ENCODE measurements at places on chromosomes 2 and 18.
A peak's percentile ranks its signal among the peaks of the same experiment; 100 is the strongest.

DNA sequence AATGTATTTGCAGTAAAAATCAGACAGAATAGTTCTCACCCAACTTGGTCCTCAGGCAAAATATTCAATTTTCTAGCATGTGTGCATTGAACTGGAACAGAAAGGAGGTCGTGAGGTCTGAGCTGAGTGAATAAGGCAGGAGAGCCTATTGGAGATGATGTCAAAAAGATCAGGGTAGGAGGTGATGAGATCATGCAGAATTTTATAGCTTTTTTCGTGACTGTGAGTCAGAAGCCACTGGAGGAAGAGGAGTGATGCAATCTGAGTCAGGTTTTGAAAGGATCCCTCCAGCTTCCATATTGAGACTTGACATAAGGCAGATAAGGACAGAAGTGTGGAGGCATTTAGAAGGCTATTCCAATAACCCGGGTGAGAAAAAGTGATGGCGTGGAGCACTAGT, 299.5 kb upstream of the SOX11 start:
- no peak for DNase-seq

DNA sequence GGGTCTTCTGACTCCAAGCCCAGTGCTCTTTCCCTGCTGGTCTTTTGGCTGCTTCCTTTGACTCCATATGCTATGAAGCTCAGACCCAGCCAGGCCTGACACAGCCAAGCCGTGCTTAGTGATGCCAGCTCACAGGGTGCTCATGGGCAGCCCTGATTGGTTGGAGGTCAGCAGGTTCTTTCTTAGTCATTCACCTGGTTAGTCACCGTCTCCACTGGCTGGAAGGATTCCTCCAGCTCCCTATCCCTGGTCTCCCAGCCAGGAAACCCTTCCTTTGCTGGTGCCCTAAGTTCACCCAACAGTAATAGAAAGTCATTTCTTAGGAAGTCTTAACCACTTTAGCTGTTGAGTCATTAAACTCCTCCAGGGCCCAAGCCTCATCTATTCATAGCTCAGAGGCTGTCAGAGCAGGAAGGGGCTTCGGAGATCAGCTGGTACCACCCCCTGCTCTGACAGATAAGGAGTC, 3.9 kb downstream of the KCNK3 start:
- no peak for DNase-seq

GRCh38 chr2:98489486-98489885, 44.8 kb downstream of the INPP4A start:
- no peak for DNase-seq

DNA sequence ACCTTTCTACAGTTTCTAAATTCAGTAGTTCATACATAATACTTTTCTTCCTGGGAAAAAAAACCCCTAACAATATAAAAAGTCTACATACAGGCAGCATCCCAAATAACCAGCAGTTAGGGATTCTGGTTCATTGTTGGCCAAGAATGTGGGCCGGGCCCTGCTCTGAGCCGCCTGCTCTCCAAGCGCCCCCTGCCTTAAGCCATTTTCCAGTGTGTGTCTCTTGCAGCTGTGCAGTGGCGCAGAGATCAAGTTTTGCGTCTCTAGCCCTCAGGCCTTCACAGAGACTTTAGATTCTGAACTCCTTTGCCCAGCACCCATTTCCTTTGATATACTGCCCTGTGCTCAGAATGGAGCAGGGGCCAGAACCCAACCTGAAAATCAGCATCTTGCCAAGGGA, 32.9 kb downstream of the RMC1 start:
- no peak for DNase-seq

DNA sequence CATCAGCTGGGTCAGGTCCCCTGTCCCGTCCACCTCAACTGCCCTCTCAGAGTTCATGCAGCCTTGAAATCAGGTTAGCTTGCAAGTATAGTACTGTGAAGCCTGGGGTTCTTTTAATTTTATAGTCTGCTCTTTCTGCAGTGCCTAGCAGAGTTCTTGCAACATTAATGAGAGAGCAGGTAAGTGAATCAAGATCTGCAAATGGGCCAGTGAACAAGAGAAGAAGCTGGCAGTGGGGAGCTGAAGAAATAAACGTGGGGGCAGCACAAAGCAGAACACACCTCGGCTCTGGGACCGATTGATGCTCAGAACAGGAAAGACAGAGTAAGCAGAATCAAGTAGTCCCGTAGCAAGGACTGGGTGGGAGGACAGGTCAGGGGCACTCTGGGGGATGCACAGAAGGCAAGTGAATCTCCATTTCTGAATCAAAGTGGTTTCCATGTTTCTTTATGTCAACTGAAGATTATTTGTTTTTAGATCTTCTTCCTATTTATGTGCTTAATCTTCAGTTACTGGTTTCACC, 675.5 kb downstream of the RNF144A start:
- no peak for DNase-seq

DNA sequence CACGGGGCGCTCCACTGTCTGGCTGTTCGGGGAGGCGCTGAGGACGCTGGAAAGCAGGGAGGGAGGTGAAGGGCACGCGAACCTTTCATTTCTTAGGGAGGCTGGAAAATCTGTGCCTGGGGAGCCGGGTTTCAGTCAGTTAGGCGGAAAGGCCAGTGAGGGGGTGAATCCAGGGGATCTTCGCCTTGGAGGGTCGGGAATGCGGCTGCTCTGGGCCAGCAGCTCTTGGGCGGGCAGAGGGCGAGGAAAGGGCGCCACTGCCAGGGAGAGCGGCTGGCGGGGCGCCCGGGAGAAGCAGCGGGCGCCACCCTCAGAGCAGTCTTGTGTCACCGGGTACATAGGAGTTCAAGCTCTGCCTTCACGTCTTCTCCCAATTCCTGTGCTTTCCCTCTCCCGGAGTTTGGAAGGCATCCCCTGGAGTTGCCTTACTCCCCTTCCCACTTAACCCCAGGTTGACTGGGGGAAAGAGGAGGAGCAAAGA, 1.4 kb downstream of the CCDC85A start:
- no peak for DNase-seq

GRCh38 chr18:23498877-23499276, 4.4 kb upstream of the RMC1 start:
- DNase-seq, result peak; percentile 81

- DNase-seq, result no peak
Observed at GRCh38 chr18:47870605-47871004, 59.9 kb downstream of the SMAD2 start.

DNA sequence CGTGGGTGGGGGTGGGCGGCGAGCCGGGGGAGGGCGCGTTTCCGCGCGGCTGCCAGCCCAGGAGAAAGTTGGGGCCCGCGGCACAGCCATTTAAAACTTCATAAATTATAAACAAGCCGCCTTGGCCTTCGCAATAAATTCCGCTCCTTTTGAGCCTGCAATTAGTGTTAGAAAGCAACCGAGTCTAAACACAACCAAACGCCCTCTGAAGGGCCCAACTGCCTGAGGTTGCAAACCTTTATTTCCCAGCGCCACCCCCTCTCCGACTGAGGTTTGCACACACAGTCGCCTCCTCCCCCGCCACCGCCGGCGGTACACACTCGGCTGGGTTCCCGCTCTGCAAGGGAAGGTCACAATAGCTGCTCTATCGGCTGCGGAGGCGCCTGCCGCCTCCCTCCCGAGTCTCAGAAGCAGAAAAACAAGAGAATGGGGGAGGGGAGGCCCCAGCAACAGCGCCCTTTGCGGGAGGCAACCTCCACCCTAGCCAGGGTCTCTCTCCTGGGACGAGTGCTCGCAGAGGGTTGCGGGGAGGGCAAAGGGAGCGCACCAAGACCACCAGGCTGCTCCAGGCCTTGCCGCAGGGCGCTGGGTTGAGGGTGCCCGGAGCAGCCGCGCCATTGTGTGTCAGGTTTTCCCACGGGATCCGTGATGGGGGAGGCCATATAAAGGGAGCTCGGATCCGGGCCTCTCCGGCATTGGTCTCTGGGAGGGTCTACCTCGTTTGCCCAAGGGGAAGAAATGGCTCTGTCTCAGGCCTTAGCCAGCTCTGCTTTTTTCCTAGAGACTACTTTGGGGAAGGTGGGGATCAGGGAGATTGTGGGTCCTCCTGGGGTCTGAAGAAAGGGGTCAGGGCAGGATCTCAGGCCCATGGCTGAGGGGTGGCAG, 13.4 kb upstream of the HOXD1 start:
- DNase-seq, result no peak

DNA sequence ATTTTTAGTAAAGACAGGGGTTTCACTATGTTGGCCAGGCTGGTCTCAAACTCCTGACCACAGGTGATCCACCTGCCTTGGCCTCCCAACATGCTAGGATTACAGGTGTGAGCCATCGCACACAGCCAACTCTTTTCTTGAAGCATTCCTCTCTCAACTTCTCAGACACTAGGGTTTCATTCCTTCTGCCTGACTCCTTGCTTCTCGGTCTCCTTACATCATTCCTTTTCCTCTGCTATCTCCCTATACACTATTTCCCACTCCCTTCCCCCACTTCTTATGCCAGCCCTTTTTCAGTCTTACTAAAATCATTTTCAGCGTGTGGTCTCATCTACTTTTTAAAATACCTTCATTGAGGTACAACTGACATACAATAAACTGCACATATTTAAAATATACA, 6.1 kb downstream of the SOS1 start:
- no peak for DNase-seq

DNA sequence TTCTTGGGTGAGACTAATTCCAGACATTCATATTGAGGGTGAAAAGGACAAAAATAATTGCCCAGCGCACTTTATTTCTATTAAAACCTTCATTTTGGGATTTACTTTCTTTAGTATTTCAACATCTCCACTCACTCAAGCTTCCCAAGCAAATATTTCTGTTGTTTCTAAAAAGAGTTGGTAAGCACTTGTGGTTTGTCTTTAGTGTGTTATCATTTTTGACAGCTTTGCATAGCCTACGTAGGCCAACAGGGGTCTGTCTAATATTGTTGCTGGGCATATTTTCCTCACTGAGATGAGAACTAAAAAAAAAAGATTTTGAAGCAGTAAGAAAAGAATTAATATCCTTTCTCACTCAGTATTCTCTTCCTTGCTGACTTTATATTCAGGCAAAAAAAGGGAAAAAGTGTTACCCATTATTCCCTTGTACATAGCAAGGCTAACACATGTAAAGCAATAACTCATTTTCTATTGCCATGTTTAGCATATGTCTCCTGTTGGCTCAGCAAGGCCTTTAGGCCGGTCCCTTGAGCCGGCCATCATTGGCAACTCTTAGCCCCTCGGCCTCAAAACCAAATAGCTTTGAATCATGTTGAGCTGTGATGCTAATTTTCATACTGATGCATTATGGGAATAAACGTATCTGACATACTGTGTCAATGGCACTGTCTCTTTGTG, 494.2 kb downstream of the ARHGAP15 start:
- DNase-seq, result no peak

GRCh38 chr18:34867520-34867919, 157.4 kb downstream of the DTNA start:
- no peak for DNase-seq

DNA sequence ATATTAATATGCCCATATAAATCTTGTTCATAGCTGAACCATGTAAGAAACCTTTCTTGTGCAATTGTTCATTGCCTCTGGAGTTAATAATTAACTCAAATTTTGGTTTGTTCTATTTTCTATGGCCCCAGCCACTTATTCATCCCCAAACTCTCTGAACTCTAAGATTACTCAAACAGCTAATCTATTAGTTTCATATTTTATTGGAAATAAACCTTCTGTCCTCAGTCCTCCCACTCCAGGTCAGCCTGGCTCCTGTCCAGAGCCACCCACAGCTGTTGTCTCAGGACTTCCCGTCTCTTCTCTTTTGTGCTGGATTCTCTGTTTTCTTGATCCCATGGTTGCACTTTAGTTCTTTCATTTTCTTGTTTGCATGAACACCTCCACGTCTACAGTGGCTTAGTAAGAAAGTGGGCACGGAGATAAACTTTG, 4.4 kb upstream of the RNF103 start:
- DNase-seq, result no peak

- DNase-seq, result no peak
Observed at GRCh38 chr18:76967721-76968472, 145.5 kb downstream of the ZNF236 start.
